ENCODE measurements at places on chromosomes 11 and 22.

DNA sequence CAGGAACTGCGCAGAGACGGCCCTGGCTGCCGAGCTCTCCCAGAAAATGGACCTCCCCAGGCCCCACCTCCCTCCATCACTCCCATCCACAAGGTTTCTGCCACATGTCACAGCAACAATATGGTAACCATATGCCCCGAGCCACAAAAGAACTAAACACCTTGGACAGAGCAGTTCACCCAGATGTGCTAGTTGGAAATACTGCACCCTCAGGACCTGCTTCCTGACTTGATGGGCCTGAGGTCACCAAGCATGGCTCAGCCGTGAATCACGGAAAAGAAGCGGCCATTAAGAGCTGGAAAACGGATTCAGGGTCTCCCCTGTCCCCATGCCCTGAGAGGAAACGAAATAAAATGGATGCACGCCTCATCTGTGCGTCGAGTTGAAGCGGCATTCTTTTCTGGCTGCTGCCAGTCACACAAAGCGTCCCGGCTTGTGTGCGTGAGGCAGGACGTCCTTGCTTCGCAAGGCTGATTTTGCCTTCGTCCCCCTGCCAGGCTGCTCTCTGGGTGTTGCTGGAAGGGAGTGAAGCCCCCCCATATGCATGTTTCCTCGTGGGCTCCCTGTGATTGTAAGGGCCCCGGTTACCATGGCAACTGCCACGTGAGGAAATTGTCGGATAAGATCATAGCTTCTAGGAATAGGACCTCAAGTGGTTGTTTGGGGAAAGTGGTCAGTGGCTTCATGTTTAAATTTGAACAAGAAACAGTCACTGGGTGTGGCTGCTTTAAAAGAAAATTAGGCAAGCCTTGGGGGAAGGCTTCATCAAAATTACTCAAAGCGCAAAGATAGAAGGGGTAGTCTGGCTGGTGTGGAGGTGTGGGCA, 51.7 kb downstream of the FLI1 start:
- DNase-seq = no peak

DNA sequence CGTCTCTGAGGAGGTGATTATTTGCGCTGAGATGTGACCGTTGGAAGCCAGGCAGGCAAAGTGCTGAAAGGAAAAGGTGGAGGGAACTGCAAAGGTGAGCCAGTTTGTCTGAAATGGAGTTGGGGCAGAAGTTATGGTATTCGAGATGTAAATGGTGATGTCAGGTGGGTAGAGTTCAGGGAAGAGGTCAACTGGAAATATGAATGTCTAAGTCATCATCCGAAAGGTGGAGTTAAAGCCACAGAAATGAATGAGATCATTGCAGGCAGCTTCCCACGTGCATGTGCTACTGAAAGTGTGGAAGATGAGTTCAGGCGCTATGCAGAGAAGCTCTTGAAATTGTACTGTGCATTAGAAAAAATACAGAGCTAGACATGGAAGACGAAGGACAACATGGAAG, 2.2 kb upstream of the BPIFC start:
- no peak for DNase-seq

GRCh38 chr11:1090600-1091331, 16.1 kb downstream of the MUC2 start:
- DNase-seq = no peak

DNA sequence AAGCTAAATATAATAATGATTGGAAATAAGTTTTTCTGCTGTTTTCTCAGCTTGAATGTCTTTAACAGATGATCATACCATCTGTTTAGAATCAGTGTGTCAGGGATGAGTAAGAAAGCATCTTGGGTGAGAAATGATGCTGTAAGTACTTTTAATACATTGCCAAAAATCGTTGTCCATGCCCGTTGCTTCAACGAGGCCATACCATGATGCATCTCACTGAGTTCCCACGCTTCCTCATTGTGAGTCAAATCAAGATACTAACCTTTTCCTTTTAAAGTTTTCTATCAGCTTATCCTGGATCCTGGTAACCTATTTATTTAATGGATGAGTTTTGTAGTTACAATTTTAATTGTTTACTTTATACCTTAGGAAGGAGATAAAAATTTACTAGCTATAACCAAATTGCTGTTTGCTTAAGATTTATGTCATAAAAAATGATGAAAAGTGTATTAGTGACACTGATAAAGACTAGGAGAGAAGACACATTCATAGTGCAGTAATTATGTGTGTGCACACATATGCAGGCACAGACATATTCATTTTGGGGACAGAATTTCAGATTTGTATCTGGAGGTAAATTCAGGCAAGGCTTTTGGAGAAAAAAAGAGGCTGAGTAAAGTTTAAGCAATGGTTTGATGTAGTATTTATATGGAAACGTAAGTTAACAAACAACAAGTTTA, 154.8 kb downstream of the UVRAG start:
- DNase-seq = no peak
